SJCRH30 (cell line): ENCODE measurements at places on chromosomes 3 and 15. TPM values are rescaled to one million over a fixed set of nuclear protein-coding genes. Genes with fewer than 3 reads are reported as not detected.
A peak's percentile ranks its signal among the peaks of the same experiment; 100 is the strongest.

- no peaks in the 10 kb centered on the region for H3K36me3 ChIP-seq
- DNase-seq, result no peak
- no peak overlapping the region for H3K4me3 ChIP-seq
- H3K27ac ChIP-seq, result no peak overlapping the region
Measured at GRCh38 chr15:69307939-69308338, 9.2 kb downstream of the PAQR5 start.

STAC gene
- not detected in 2 replicates for total RNA-seq

DNA sequence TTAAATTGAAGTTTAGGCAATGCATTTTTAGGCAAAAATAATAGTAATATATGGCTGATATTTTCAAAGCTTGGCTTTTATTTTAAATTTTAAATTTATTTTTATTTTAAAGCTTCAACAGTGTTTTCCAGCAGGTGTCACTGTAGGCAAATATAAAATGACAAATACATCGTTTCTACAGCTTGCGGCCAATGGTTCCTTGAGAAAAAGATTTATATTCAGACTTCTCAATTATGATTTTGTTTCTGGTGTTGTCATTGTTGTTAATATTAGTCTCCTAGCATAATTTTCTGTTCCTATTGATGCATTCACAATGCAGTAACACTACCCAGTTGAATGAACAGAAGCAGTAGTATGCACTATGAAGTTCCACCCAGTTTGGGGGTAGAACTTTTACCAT lies 220.7 kb upstream of the DNAJC19 start:
- no peaks in the 10 kb centered on the region for H3K36me3 ChIP-seq
- DNase-seq, result no peak
- H3K4me1 ChIP-seq, result no peaks in the 10 kb centered on the region
- H3K27me3 ChIP-seq, result no peaks in the 10 kb centered on the region
- H3K4me3 ChIP-seq, result no peak overlapping the region

CHRD gene
- total RNA-seq, result 8.2 and 9.0 TPM in 2 replicates

RTF1 gene
- 49.8 and 53.9 TPM in 2 replicates for total RNA-seq

DNA sequence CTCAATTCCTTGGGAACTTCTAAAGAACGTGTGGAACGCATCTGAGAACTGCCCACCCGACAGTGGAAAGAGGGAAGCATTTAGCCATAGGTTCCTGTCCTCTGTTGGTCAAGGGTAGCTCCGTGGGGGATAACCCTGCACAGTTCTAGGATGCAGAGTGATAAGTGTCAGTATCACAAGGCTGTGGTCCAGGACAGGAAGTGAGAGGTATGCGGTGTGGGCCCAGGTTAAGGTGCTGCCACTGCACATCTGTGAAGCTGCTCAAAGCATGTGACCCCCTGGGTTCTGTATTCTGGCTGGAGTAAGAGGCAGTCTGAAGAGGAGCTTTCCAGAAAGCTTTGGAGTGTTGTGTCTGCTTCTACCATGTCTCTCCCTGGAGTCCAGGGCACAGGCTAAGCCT lies 51.7 kb upstream of the HES1 start:
- H3K4me1 ChIP-seq, result peaks cover 30% of the 10 kb centered on the region
- no peaks in the 10 kb centered on the region for H3K27me3 ChIP-seq
- no peak for DNase-seq
- H3K27ac ChIP-seq, result no peak overlapping the region; the same call in 1 of the 2 replicates
- no peak overlapping the region for H3K4me3 ChIP-seq

LMAN1L gene
- not detected in 2 replicates for total RNA-seq

WDR72 gene
- not detected in 2 replicates for total RNA-seq

GRCh38 chr15:90481023-90481422 lies 48.7 kb upstream of the CRTC3 start:
- no peaks in the 10 kb centered on the region for H3K27me3 ChIP-seq
- no peaks in the 10 kb centered on the region for H3K4me1 ChIP-seq
- H3K27ac ChIP-seq, result no peak overlapping the region
- H3K36me3 ChIP-seq, result peaks cover 52% of the 10 kb centered on the region

DNA sequence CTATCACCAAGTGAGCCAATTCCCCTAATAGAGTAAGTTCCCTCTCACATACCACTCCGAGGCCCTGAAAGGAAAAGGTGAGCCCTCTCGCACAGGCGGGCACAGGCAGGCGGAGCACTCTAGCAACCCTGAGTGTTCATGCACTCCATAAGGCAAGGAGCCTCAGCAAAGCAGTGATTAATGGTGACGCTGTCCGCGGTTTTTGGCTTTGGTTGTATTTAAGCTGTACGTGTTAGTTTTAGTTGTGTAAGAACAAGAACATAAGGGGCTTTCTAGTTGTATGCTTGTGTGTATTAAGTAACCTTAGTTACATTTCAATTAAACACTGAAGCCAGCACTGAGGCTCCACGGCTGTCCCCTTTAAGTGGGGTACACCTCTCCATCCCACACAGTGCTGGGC lies 33.1 kb downstream of the KLHL25 start:
- peak overlapping the region; percentile 67 for H3K27ac ChIP-seq
- peaks cover 15% of the 10 kb centered on the region for H3K4me1 ChIP-seq
- no peaks in the 10 kb centered on the region for H3K27me3 ChIP-seq
- DNase-seq, result no peak

DNA sequence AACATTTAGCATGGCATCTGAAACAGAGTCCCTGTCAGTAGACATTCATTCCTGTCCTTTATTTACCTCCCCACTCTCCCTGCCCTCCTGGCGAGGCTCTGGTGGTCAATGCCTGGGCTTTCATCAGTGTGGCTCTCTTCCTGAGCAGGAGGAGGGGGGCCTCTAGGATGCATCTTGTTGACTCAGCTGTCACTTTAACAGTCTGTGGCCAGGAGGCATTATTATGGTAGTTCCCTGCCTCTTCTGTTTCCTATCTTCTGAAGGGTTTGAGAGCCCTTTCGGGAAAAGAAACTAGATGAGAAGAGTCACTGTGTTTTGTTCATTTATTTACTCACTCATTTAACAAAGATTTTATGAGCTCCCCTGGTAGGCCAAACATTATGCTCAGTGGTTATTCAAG lies 2.4 kb upstream of the PPP1R14D start:
- H3K36me3 ChIP-seq, result no peaks in the 10 kb centered on the region
- no peak overlapping the region for H3K27ac ChIP-seq
- DNase-seq, result peak; percentile 88
- no peaks in the 10 kb centered on the region for H3K27me3 ChIP-seq
- no peak overlapping the region for H3K4me3 ChIP-seq

TIGIT gene
- total RNA-seq, result 0.05 and 0.08 TPM in 2 replicates
